ENCODE measurements at places on chromosomes 12 and 14. TPM values are rescaled to one million over a fixed set of nuclear protein-coding genes. Genes with fewer than 3 reads are reported as not detected.

Gene PRMT5
- 101 TPM for polyA plus RNA-seq

GRCh38 chr12:131264635-131265034, 310.9 kb downstream of the ADGRD1 start:
- peak; percentile 9 for DNase-seq
- H3K36me3 ChIP-seq, result no peaks in the 10 kb centered on the region
- H3K4me3 ChIP-seq, result no peak overlapping the region
- H3K27ac ChIP-seq, result no peak overlapping the region

DNA sequence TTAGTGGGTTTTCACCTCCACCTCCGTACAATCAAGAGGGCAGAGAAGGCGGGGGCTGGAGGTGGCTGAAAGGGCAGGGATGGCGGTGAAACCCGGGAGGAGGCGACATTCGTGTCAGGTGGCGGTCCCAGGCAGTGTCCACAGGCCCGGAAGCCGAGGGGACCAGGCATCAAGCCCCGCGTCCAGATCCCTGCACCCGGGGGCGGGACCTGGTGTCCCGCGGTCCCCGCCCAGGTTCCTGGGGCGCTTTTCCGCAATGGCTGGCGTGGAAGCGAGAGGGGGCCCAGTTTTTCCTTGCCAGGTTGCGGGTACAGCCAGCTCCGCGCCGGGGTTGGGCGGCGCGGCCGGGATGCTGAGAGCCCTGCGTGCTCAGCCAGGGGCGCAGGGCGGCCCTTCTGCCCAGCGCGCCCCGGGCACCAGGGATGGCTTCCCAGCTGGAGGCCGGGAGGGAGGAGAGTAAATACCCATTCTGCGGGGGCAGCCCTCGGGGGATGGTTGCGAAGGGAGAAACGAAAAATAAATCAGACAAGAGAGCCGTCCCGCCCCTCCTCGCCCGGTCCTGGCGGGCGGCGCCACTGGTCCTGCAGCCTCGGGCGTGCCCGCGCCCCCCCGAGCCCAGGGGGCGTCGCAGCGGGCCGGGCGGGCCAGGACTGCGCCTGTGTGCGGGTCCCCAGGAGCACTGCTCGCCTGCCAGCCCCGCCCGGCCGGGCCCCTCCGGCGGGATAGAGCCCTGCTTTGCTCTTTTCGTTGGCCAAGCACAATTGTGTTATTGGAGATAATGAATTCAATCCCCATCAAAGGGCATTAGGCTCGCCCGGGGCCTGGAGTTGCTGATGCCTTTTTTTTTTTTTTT, 11.5 kb downstream of the FOXA1 start:
- H3K36me3 ChIP-seq, result no peaks in the 10 kb centered on the region
- DNase-seq, result no peak
- peaks cover 55% of the 10 kb centered on the region for H3K27me3 ChIP-seq
- H3K4me1 ChIP-seq, result peaks cover 31% of the 10 kb centered on the region
- H3K4me3 ChIP-seq, result no peak overlapping the region

GRCh38 chr14:94370524-94370910, 17.9 kb downstream of the SERPINA1 start:
- H3K36me3 ChIP-seq, result no peaks in the 10 kb centered on the region
- H3K27me3 ChIP-seq, result peaks cover 13% of the 10 kb centered on the region
- H3K4me3 ChIP-seq, result no peak overlapping the region

GRCh38 chr14:47332106-47332505, 343.3 kb downstream of the MDGA2 start:
- H3K27me3 ChIP-seq, result no peaks in the 10 kb centered on the region
- H3K36me3 ChIP-seq, result no peaks in the 10 kb centered on the region
- no peak overlapping the region for H3K27ac ChIP-seq
- no peak overlapping the region for H3K4me3 ChIP-seq

- no peak for DNase-seq
- no peaks in the 10 kb centered on the region for H3K36me3 ChIP-seq
- H3K27me3 ChIP-seq, result no peaks in the 10 kb centered on the region
- H3K4me1 ChIP-seq, result no peaks in the 10 kb centered on the region
Observed at GRCh38 chr12:47067176-47067575, 12.2 kb upstream of the PCED1B start.

DNA sequence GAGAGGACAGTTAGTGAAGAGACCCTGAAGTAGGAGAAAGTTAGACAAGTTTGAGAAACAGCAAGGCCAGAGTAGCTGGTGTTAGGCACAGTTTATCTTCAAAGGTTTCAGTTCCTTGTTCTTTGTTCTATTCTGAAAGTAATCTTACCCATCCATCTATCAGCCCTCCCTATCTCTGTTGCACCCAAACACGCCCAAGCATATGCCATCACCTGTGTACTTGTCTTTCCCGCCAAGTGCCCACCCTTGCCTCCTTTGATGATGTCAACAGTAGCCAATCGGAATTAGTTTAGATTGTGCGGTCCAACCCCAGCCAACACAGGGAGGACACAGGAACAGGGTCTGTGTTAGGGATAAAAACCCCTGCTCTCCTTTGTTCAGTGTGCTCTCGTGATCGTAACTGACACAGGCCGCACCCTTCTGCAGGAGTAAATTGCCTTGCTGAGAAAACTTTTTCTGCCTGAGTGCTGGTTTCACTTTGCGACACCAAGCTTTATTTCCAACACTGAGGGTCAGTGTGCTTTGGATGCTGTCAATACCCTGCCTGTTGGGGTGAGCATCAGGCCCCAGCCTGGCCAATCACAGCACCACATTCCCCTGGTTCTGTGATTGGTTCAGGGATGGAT, 4.7 kb upstream of the TMEM229B start:
- H3K4me3 ChIP-seq, result no peak overlapping the region
- no peaks in the 10 kb centered on the region for H3K27me3 ChIP-seq
- H3K27ac ChIP-seq, result no peak overlapping the region
- H3K4me1 ChIP-seq, result no peaks in the 10 kb centered on the region

Gene ERP27
- polyA plus RNA-seq, result 0.12 TPM

GRCh38 chr14:104072586-104072985, 12.9 kb upstream of the ASPG start:
- no peak for DNase-seq
- H3K36me3 ChIP-seq, result no peaks in the 10 kb centered on the region
- H3K27me3 ChIP-seq, result no peaks in the 10 kb centered on the region
- no peak overlapping the region for H3K4me3 ChIP-seq

GRCh38 chr12:15581006-15581405, 208.2 kb downstream of the EPS8 start:
- H3K27ac ChIP-seq, result no peak overlapping the region
- no peak for DNase-seq
- no peaks in the 10 kb centered on the region for H3K4me1 ChIP-seq
- no peaks in the 10 kb centered on the region for H3K36me3 ChIP-seq
- H3K27me3 ChIP-seq, result peaks cover 15% of the 10 kb centered on the region

DNA sequence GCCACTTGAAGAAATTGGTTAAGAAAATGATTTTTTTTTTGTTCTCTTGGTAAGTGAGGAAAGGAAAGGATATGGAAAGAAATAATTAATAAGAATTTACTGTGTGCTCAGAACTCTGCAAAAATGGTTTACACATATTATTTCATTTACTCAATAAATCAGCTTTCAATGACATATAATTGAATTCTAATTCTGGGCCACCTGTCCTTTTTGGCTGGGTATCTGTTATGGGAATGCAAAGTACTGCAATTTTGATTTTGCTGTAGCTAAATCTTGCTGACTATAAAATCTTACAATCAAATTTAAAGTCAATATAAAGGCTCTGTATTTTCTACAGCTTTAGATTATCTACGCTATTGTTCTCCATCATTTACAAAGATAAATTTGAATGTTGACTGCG, 147.1 kb downstream of the GRIP1 start:
- no peak overlapping the region for H3K4me3 ChIP-seq
- H3K27ac ChIP-seq, result no peak overlapping the region
- no peak for DNase-seq
- H3K4me1 ChIP-seq, result no peaks in the 10 kb centered on the region
- no peaks in the 10 kb centered on the region for H3K36me3 ChIP-seq

Gene MMP14
- 25.7 TPM for polyA plus RNA-seq

GRCh38 chr12:46832130-46832704, 6.4 kb upstream of the SLC38A4 start:
- no peaks in the 10 kb centered on the region for H3K4me1 ChIP-seq
- H3K27me3 ChIP-seq, result peaks cover 8% of the 10 kb centered on the region
- DNase-seq, result no peak
- no peak overlapping the region for H3K27ac ChIP-seq
- peak overlapping the region; percentile 49 for H3K4me3 ChIP-seq

Gene HOXC12
- polyA plus RNA-seq, result not detected

Gene CD9
- 87.4 TPM for polyA plus RNA-seq

Measured in heart left ventricle (tissue), 16 donors.